M059J (cell line): ENCODE measurements at places on chromosomes 11 and 22. TPM values are rescaled to one million over a fixed set of nuclear protein-coding genes. Genes with fewer than 3 reads are reported as not detected.

- peak; percentile 75 for DNase-seq
Observed at GRCh38 chr22:31970490-31971444, 26.4 kb downstream of the YWHAH start.

GRCh38 chr11:40514124-40514523 lies 945.3 kb downstream of the LRRC4C start:
- DNase-seq = peak; percentile 46

- DNase-seq = peak; percentile 52
Observed at GRCh38 chr22:43031617-43032016, 16.7 kb upstream of the PACSIN2 start.

- no peak for DNase-seq
Observed at GRCh38 chr22:21945453-21946261, 7.0 kb downstream of the PPM1F start.

- DNase-seq = peak; percentile 12
Observed at GRCh38 chr11:121777056-121777455, 324.3 kb upstream of the SORL1-AS1 start.

DNA sequence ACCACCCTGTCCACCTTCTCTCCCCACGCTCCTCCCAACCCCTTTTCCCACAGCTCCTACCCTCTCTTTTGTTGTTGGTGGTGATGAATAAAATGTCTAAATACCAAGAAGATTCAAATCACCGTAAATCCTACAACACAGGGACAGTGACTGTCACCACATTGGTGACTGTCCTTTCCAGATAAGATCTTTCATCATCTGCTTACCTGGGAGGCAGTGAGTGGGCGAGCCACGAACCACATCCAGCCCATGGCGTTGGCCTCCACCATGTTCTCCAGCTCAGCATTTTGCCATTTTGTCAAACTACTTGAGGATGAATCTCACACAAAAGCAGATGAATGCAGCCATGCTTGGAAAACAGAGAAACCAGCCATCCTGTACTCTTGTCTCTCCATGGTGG lies 6.7 kb upstream of the CYTH4 start:
- no peak for DNase-seq

DNA sequence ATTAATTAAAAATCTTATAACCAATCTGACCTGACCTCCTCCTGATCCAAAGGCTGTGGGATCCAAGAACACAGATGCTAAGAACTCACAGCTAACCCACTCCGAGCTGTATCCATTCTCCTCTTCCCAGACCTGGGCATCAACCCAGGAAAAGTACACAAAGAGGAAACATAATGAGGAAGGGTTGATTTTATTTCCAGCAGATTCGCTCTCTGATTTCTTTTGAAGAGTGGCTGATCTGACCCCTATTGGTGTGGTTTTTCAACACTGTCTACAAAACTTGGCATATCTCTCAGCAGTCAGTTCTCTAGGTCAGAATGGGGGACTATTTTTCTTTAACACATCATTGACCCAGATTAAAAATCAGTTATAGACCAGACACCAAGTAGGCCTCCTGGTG lies 201.9 kb upstream of the UBASH3B start:
- peak; percentile 6 for DNase-seq

- DNase-seq = peak; percentile 74
Observed at GRCh38 chr11:12085371-12086251, 24.8 kb upstream of the MICAL2 start.

DNA sequence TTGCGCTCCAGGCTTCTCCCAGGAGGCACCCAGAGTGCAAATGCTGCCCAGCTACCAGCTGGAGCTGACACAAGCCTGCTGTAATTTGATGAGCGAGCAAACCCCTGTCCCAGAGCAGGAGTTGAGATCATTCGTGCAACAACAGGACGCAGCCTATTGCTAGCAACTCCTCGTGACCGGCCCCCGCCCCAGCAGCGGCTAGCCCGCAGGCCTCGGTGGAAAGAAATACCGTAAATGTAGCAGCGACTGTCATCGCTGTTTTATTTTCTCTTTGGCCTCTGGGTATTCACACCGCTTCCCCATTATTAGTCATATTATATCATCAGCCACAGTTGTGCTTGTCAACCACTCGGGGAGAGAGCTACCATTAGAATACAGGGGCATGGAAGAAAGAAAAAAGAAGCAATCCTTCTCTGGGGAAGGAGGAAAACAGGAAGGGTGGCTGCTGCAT lies 59.2 kb upstream of the ATXN10 start:
- DNase-seq = peak; percentile 93

DNA sequence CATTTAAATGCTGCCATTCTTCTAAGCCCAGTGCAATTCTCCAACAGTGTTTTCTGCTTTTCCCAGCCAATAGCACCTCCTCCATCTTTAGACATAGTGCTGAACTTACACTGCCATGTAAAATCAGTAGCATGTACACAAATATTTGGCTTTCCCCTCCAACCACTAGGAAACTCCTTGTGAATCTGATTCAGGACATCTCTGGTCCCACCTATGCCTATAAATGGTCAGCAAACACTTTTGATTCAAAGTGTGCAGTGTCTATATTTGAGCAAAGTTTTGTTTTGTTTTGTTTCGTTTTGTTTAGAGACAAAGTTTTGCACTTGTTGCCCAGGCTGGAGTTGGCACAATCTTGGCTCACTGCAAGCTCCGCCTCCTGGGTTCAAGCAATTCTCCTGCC lies 24.8 kb downstream of the YPEL4 start:
- no peak for DNase-seq

DNA sequence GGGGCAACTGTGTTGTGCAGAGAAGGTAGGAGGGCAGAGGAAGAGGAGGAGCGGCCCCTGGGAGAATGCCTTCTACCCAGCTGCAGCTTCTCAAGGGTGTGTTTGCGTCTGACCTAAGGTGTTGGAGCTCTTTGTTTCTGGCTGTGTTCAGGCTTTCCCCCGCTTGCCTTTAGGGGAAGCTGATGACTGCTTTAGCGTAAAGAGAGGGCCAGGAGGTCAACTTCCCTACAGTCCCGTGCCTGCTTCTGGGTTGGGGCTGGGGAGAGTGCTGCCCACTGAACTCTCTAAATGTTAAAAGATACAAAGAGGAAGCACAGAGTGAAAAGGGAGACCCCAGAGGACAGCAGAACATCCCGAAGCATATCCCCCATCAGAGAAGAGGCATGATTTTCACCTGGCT lies 99.2 kb downstream of the PTPRJ start:
- DNase-seq = no peak

ADAMTS15 gene
- total RNA-seq = 6.9 and 10.9 TPM in 2 replicates

OR51B2 gene
- total RNA-seq = not detected in 2 replicates

SNU13 gene
- total RNA-seq = 77.7 and 96.3 TPM in 2 replicates

FXYD2 gene
- not detected in 2 replicates for total RNA-seq

MUC6 gene
- not detected in 2 replicates for total RNA-seq

PATE2 gene
- not detected in 2 replicates for total RNA-seq

B4GAT1 gene
- 33.0 and 40.3 TPM in 2 replicates for total RNA-seq
